ENCODE measurements at places on chromosomes 12 and 14.
A peak's percentile ranks its signal among the peaks of the same experiment; 100 is the strongest.

GRCh38 chr12:91171476-91171875, 11.1 kb downstream of the DCN start:
- no peak for DNase-seq

- DNase-seq, result no peak
These were observed 4.4 kb downstream of the SLC38A2 start for GRCh38 chr12:46368138-46368537.

GRCh38 chr14:104639885-104640548, 35.4 kb upstream of the TMEM179 start:
- DNase-seq, result peak; percentile 62

- peak; percentile 69 for DNase-seq
These were observed 113.7 kb upstream of the NCOR2 start for GRCh38 chr12:124680863-124681778.

DNA sequence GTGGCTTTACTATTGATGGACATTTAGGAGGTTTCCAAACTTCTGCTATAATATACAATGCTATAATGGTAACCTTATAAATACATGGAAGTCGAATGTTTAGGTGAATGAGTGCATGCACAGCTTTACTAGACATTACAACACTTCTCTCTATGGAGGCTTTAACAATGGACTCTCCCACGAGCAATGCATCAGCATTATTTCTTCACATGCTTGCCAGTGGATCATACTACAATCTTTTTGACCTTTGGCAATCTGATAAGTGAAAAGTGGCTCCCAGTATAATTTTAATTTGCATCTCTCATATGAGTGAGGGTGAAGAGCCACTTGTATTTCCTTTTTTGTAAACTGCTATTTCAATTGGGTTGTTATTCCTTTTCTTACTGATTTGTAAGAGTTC, 18.2 kb downstream of the RDH12 start:
- no peak for DNase-seq

- no peak for DNase-seq
These were observed 133.5 kb downstream of the LLPH start for GRCh38 chr12:65997056-65997455.

GRCh38 chr14:64601571-64601970, 51.8 kb downstream of the PPP1R36 start:
- no peak for DNase-seq

- DNase-seq, result peak; percentile 56
These were observed 166.1 kb downstream of the ADCK1 start for GRCh38 chr14:77965919-77966435.

- no peak for DNase-seq
These were observed 23.4 kb upstream of the SLC35F4 start for GRCh38 chr14:57889245-57889644.

DNA sequence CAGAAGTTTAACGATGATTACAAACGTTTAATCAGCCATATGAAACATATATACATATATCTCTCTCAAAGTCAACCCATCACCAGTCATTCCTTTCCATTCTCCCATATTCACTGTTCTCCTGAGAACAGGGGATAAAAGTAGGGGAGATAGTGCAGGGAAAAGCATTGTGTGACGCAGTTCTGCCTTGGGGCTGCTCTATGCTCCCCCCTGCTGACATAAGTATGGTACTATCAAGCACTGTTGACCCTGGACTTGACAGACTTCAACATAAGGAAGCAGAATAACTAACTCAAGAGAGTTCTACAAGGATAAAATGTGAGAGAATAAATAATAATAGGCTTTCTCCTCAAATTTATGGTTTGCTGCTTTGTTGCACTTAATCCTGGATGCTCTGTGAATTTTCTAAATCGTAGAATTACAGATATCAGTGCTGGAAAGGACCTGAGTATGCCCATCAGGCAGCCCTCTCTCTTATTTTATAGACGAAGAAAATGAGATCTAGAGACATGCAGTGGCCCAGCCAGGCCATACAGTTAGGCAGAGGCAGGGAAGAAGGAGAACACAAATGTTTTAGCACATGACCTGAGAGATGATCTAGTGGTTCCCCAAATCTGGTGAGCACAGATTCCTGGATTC, 87.2 kb downstream of the SCN8A start:
- peak; percentile 3 for DNase-seq

DNA sequence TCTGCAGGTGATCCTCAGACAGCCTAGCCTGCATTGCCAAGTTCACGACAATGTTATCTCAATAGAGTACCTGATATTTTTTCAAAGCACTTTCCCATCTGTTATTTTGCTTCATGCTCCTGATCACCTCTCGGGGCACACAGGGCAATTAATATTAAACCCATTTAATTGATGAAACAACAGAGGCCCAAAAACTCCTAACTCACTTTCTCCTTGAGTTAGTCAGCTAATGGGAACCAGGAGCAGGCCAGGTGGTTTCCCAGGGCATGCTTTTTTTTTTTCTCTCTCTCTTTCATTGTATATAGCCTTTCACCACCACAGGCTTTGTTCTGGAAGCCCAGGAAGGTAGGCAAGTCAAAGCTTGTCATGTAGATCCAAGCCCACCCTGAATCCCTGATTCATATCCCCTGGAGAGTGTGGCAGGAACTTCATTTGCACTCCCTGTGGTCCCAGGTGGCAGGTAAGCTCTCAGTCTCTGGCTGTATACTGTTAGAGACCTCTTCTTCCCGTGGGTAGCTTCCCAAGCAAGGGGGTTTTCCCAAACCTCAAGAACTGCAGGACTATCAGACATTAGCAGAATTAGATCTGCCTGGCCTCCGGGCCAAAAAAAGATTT, 41.6 kb upstream of the MAP1LC3B2 start:
- no peak for DNase-seq

GRCh38 chr12:129075460-129076208, 222.4 kb downstream of the GLT1D1 start:
- no peak for DNase-seq

GRCh38 chr12:2003676-2004112, 563 bp downstream of the DCP1B start:
- no peak for DNase-seq

DNA sequence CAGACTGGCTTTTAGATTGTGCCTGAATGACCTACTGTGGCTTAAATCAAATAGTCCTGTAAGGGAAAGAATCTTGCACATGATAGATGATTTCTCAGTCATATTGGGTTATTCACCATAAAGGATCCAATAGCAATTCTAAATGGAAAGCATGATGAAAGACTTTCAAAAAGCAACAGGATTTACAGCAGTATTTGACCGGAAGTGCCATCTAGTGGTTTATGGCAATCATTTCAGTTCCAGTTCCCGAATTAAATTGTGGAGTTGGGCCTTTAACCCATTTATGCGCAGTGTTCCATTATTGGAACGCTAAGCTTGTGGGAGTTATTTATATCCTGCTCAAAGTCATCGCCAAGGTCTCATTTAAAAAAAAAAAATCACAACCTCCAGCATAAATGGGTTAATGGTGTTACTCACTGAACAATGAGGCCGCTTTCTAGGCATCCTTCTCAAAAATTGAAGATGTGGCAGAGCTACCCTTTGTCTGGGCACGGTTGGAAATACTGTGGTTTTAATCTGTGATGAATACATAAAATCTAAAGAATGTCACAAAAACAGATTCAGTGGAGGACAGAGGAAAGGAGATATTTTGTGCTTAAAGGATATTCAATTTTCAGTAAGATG, 60.8 kb upstream of the REP15 start:
- no peak for DNase-seq

DNA sequence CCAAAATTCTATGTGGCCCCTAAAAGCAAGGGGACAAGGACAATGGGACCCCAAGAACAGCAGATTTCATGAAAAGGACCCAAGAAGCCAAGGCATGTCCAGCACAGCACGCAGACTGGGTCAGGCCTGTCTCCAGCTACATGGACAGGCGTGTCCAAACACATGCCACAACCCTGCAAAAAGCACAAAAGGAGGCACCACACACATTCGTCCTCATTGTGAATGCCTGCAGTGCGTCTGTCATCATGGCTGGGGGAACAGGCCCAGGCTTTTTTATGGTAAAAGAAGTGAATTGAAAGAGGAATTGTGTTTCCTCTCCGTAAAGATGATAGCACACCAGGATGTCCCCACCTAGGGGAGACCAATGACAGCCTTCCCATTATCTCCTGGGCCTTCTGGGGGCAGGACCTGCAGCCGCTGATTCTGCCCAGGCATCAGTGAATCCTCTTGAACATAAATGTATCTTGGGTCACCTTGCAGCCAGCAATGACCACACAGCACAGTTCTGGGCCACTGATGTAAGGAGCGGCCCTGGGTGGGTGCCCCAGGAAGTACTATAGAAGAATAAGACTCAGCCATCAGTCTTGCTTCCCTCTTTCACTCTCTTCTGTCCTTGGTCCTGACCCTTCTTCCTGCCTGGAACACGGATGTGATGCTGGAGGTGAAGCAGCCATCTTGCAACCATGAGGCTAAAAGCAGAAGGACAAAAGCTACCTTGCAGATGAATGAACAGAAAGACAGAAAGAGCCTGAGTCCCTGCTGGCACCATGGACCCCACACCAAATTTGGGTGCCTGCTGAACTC, 29.8 kb upstream of the C14orf180 start:
- DNase-seq, result no peak

DNA sequence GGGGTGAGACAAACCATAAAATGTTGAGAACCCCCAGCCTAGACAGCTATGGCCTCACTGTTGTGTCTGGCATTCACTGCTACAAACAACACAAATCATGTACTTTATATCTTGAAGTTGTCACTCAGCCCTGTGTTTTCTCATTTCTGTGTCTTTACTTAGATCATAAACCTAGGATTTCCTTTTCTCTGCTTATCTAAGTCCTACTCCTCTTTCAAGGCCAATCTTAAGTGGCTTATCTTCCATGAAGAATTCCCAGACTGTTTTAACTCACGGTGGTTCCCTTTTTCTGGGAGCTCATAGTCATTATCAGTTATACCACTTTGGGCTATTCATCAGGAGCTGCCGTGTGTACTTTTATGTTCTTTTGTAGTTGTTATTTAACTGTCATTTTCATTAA, 42.1 kb downstream of the FLRT2 start:
- no peak for DNase-seq

Measured in GM06990 (cell line).